Keratinocyte (primary cell): ENCODE measurements at places on chromosomes 1 and 21.
A peak's percentile ranks its signal among the peaks of the same experiment; 100 is the strongest.

DNA sequence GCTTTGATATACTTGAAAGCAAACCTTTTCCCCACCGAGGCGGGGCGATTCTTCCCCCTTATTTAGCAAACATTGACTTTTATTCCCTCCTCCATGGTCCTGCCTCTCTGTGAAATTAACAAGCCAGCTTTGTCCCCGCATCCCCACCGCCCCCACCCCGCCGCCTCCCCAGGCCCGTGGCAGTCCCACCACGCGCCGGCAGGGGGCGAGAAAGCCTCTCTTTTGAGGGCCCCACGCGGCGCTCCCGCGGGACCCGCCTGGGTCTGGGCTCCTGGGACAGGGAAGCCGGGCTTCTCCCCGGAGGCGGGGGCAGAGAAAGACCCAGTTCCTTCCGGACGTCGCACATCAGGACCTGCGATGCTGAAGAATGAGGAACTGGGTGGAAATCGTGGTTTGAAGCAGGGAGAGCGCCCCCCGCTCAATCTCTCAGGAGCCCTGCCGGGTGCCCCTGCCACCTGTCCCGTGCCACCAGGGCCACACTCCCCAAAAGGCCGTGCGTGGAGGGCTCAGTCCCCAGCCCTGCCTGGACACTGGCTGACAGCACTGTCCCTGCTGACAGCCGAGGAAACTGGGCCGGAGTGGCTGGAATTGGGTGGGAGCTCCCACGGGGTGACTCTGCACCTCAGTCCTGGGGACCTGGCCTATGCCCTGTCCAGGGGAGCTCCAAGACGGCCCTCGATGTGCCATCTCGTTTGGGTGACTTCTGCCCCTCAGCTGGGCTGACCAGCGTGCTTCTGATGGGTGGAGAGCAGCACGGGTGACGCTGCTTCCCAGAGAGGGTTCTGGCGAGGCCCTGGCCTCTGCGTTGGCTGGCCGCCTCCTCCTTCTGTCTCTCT lies 8.6 kb upstream of the ACTRT2 start:
- no peak for DNase-seq

- DNase-seq = no peak
These were observed 183.4 kb upstream of the C1orf174 start for GRCh38 chr1:4083231-4084047.

GRCh38 chr1:46342084-46342656 lies 1.6 kb downstream of the NSUN4 start:
- DNase-seq = no peak

DNA sequence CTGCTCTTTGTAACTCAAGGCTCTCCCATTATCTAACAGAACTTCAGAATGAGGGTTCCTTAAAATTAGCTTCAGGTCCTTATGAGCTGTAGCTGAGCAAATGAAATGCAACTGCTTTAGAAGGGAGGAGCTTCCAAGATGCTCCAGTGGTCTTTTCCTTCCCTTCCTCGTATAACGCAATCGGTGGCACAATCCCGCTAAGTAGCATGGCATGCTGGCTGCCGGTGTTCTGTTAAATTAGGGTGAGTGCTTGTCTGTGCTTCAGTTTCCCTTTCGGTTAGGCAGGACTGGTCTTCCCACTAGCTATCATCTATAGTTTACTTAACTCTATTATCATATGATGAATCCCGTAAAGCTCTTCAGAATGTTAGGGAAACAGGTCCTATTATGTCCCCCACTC lies 917 bp downstream of the KIAA0040 start:
- no peak for DNase-seq

- DNase-seq = no peak
These were observed 4.4 kb downstream of the SELENON start for GRCh38 chr1:25804244-25804963.

GRCh38 chr1:7471836-7472235 lies 299.3 kb upstream of the VAMP3 start:
- DNase-seq = no peak

GRCh38 chr21:26461500-26461899 lies 111.6 kb downstream of the CYYR1 start:
- peak; percentile 58 for DNase-seq

- no peak for DNase-seq
These were observed 51.3 kb downstream of the SYF2 start for GRCh38 chr1:25180996-25181395.

- DNase-seq = no peak
These were observed 6.4 kb upstream of the GSTM4 start for GRCh38 chr1:109649491-109649914.

DNA sequence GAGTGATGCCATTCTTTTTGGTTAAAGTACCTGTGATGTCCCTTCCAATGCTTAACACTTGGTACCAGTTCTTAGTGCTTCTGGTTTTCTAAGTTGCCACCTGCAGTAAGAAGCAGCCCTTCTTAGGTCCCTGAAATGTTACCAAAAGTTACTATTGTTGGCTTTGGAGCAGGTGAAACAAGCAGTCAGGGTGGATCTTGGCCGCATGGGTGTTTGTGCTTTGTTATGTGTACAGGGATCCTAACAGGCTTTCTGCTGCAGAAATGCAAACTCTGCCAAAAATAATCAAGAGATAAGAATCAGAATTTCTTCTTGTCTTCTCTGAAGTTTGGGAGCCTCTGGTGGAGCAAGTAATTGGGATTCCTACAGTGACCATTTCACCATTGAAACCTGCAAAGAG lies 84.4 kb downstream of the UBE4B start:
- DNase-seq = no peak

- no peak for DNase-seq
These were observed 27.5 kb upstream of the SLAMF6 start for GRCh38 chr1:160550572-160551034.

DNA sequence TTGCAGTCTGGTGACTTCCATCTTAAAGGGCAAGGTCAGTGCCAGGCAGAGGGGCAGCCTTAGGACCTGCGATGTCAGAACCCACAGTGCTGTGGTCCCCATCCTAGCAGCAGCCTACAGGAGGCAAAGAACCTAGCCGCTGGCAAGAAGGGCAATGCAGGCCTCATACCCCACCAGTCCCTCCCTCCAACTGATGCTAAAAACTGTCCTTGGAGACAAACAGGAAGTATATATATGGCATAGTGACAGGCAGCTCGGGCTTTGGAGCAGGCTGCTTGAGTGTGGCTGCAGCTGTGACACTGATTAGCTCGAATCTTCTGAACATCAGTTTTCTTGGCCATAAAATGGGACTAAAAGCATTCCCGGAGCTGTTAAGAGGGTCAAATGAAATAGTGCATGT lies 156.0 kb upstream of the VAMP3 start:
- DNase-seq = no peak

DNA sequence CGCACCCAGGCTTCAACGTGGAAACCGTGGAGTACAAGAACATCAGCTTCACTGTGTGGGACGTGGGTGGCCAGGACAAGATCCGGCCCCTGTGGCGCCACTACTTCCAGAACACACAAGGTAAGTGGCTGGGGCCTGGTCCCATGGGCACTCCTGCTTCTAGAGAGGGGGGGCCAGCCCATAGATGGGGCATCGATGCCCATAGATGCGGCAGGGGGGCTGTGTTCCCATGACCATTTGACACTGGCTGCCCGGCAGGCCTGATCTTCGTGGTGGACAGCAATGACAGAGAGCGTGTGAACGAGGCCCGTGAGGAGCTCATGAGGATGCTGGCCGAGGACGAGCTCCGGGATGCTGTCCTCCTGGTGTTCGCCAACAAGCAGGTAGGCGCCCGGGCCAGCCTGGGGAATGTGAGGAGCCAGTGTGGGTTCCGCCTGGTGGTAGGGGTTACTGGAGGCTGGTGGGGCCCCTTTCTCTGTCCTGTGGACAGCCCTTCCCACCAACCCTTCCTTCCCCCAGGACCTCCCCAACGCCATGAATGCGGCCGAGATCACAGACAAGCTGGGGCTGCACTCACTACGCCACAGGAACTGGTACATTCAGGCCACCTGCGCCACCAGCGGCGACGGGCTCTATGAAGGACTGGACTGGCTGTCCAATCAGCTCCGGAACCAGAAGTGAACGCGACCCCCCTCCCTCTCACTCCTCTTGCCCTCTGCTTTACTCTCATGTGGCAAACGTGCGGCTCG lies 5.6 kb downstream of the C1orf35 start:
- DNase-seq = no peak

DNA sequence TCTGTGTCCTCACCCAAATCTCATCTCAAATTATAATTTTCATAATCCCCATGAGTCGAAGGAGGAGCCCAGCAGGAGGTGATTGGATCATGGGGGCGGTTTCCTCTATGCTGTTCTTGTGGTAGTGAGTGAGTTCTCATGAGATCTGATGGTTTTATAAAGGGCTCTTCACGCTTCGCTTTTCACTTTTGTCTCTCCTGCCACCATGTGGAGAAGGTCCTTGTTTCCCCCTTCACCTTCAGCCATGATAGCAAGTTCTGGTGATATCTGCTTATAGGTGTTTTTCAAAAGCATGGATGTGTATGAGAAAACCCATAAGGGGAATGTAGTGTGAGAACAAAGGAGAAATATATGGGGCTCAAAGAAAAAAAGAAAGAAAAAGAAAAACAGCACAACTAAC lies 405.9 kb upstream of the RGS18 start:
- no peak for DNase-seq

GRCh38 chr1:205436776-205437410 lies 15.0 kb upstream of the LEMD1 start:
- no peak for DNase-seq

- no peak for DNase-seq
These were observed 85.4 kb downstream of the CCDC185 start for GRCh38 chr1:223478606-223479005.

DNA sequence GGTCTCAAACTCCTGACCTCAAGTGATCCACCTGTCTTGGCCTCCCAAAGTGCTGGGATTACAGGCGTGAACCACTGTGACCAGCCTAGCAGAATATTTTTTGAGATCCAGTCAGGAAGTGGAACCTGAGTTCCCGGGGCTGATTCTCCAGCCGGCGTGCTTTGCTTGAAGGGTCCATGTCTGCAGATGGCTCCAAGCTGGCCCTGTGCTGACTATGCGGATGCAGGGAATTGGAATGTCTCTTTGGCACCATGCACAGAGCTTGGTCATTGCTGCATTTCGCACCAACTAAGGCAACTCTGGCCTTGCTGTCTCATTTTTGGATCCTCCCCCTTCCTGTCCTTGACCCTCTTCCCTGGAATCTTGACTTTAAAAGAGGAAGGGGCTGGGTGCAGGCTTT lies 28.1 kb downstream of the ARHGEF10L start:
- no peak for DNase-seq

DNA sequence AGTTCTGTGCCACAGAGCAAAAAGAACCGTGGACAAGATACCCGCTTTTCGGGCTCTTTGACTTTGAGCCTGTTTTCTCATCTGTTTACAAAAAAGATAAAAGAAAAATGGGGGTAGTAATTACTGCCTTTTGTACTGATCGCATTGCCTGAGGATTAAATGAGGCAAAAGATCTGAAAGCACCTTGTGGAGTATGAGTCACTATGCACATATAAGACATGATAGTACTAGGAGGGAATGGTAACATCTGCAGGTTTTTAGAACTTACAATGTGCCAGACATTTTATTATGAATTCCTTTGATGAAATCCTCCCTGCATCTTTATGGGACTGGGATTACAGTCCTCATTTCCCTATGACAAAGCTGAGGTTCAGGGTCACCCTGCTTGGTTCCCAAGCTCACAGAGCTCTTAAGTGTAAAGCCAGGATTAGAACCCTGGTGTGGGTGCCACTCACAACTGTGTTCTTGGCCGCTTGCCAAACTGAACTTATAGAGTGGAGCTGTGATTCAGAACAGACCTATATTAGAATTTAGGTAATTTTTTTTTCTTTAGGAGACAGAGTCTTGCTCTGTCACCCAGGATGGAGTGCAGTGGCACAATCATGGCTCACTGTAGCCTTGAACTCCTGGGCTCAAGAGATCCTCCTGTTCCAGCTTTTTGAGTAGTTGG lies 1.8 kb downstream of the DISC1 start:
- no peak for DNase-seq

GRCh38 chr1:214896921-214897320 lies 185.6 kb upstream of the KCNK2 start:
- DNase-seq = no peak

- DNase-seq = no peak
These were observed 16.9 kb downstream of the SSR2 start for GRCh38 chr1:156003923-156004188.

GRCh38 chr1:109578947-109579443 lies 30.6 kb downstream of the GNAI3 start:
- DNase-seq = no peak

- no peak for DNase-seq
These were observed 2.5 kb upstream of the PCBP3 start for GRCh38 chr21:45640888-45641479.

GRCh38 chr21:25328736-25329135 lies 278.5 kb downstream of the MRPL39 start:
- no peak for DNase-seq

DNA sequence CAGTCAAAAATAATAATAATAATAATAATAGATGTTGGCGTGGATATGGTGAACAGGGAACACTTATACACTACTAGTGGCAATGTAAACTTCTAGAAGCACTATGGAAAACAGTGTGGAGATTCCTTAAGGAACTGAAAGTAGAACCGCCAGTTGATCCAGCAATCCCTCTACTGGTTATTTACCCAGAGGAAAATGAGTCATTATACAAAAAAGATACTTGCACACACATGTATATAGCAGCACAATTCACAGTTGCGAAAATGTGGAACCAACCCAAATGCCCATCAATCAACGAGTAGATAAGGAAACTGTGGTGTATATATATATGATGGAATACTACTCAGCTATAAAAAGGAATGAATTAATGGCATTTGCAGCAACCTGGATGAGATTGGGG lies 176.0 kb downstream of the PLPP3 start:
- no peak for DNase-seq

DNA sequence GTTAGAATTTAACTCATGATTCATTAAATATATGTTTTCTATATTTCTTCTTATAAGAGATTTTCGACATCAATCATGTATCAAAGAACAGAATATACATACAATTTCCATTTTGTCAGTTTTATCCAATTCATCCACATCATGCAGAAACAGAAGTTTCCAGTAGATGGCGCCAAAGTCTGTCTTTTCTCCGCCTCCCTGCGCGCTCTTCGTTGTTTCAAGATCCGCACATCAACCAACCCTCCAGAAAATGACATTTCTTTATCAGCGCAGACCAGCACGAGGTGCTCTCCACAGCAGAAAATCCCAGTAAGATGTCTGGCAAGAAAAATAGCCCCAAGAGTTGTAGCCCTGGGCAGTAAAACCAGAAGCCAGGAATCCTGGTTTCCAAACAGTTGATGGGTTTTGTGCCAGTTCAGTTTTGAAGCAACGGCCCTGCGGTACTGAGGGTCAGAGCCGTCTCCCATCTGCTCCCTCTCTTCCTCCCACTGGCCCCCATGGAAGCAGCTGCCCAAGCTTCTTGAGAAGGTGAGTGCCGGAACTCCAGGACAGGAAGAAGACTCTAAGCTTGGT lies 38.6 kb upstream of the GPR137B start:
- no peak for DNase-seq

- no peak for DNase-seq
These were observed 36.2 kb upstream of the PKN2 start for GRCh38 chr1:88647749-88648415.
